ENCODE measurements at places on chromosomes 6 and 20.
A peak's percentile ranks its signal among the peaks of the same experiment; 100 is the strongest.

- DNase-seq = peak; percentile 42
These were observed 67.4 kb downstream of the STMND1 start for GRCh38 chr6:17169291-17169690.

DNA sequence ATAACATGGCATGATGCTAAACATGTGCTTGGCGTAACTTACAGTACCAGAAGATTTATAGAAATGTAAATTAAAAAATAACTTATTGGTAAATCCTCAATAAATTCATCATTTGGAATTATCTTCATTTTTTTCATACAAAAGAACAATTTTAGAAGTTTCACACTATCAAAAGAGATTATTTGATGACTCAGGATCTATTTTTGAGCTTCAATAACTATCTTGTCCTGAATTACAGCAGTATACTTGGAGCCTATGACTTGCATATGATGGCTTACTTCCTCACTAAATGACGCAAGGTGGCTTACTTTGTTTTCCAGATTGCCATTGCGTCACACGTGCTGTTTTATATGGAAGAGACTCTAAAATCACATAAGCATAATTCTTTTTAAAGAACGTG is 49.2 kb downstream of the KHDRBS2 start:
- no peak for DNase-seq

DNA sequence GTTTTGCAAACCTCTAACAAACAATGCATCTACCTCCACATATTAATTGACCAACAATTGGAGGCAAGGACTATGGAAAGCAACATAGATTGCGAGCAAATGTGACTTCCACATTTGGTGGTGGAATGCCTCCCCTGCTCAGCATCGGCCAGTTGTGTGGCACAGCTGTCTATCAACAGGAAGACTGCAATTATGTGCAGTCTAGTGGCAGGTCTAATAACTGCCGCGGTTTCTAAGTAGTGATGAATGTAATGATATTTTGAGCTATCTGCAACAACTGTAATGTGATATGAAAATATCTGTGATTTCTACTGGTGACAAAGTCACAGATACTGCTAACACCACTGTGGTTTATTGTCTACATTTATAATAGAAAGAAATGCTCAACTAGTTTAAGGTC is 56.8 kb downstream of the NCR2 start:
- no peak for DNase-seq

GRCh38 chr6:16723826-16724225 is 37.4 kb downstream of the ATXN1 start:
- peak; percentile 93 for DNase-seq

- no peak for DNase-seq
These were observed 32.7 kb downstream of the OGFRL1 start for GRCh38 chr6:71321314-71321713.

- no peak for DNase-seq
These were observed 6.9 kb upstream of the AKAP12 start for GRCh38 chr6:151232899-151233298.

DNA sequence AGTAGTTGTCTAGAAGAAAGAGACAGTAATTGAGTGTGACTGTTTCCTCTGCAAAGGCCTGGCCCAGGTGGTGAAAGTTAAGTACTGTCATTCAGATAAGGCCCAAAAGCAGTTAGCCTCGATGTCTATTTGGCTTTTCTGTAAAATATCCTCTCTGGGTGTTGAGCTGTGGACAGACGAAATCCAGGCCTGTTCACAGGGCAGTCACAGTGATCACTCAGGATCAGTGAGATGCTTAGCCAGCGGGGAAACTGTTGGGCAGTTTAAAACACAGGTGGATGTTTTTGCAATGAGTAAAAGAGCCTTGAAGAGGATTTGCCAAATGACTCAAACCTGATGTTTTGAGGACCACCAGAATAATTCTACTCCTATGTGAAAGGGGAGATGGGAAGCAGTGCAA is 22.0 kb upstream of the PRDM1 start:
- DNase-seq = no peak

- no peak for DNase-seq
These were observed 6.6 kb downstream of the DLL1 start for GRCh38 chr6:170284126-170284773.
